ENCODE measurements at places on chromosomes 1 and 21. TPM values are rescaled to one million over a fixed set of nuclear protein-coding genes. Genes with fewer than 3 reads are reported as not detected.

GRCh38 chr1:81547261-81547911 lies 253.3 kb upstream of the ADGRL2 start:
- no peaks in the 10 kb centered on the region for H3K27me3 ChIP-seq
- H3K27ac ChIP-seq: peak overlapping the region; percentile 14
- H3K4me1 ChIP-seq: peaks cover 32% of the 10 kb centered on the region

DNA sequence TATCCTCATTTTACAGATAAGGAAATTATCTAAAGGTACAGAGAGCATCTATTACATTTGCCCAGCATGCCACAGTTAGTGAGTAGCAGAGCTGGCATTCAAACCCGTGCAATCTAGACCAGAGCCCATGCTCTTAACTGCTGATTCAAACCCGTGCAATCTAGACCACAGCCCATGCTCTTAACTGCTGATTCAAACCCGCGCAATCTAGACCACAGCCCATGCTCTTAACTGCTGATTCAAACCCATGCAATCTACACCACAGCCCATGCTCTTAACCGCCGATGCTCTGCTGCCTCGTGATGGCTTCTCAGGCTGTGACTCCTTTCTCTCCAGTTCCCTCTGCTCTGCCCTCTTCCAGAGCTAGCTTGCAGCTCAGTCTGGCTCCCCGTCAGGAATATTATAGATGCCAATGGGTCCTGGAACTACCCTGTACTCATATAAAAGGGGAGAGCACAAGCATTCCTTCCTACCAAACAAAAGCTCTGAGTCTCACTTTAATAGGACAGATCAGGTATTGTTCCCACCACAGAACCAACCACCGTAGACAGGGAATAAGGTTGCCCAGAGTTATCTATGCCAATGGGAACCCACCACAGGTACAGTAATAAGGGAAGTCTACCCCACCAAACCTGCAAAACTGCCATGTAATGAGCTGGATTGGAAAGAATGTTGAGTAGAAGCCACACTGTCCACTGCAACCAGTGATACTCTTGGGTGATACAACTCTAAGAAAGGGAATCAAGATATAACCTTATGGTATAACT lies 78.4 kb downstream of the SMYD3 start:
- H3K4me3 ChIP-seq: no peak overlapping the region
- DNase-seq: peak; percentile 40
- no peaks in the 10 kb centered on the region for H3K36me3 ChIP-seq
- peaks cover 10% of the 10 kb centered on the region for H3K4me1 ChIP-seq
- H3K27me3 ChIP-seq: no peaks in the 10 kb centered on the region

DNA sequence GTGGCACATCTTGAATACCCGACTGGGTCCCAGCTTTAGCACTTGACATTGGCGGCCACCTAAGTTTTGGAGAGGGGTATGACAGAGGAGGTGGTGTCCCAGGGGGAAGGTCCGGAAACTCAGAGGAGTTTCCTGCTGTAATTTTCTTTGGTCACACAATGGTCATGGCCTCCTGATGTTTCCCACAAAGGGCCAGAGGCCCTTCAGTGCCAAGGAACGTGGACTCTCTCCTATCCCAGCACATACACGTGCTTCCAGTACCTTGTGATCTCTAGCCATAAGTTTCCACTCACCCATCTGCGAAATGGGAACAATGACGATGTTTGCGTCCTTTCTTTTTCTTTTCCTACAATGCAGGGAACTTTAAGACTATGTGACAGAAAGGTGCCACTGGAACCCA lies 13.2 kb downstream of the CAPN2 start:
- H3K36me3 ChIP-seq: no peaks in the 10 kb centered on the region
- DNase-seq: no peak
- H3K27me3 ChIP-seq: no peaks in the 10 kb centered on the region
- peak overlapping the region; percentile 78 for H3K27ac ChIP-seq

- H3K27me3 ChIP-seq: no peaks in the 10 kb centered on the region
- H3K27ac ChIP-seq: no peak overlapping the region
- no peak overlapping the region for H3K4me3 ChIP-seq
- H3K4me1 ChIP-seq: no peaks in the 10 kb centered on the region
- no peak for DNase-seq
- no peaks in the 10 kb centered on the region for H3K36me3 ChIP-seq
Measured at GRCh38 chr1:196214866-196215265, 393.4 kb downstream of the KCNT2 start.

DNA sequence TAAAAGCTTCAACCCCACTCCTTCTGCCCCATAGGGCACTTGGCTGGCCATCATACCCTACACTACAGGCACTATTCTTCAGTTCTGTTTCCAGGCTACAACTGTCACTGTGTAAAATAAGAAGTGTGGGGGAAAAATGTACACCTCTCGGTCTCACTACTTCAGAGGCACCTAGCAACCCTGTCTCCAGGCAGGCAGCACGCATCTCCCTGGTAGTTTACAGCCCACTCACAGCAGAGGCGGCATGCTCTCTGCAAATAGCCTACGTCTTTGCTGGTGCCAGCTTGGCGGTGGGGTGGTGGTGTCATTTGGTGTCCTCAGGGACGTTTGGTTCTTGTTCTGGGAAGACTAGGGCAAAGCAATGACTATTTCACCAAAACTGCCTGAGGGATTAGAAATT lies 48.2 kb upstream of the BTG3 start:
- no peak overlapping the region for H3K4me3 ChIP-seq
- no peak for DNase-seq
- no peaks in the 10 kb centered on the region for H3K4me1 ChIP-seq
- H3K27me3 ChIP-seq: no peaks in the 10 kb centered on the region
- H3K27ac ChIP-seq: no peak overlapping the region

- H3K4me3 ChIP-seq: no peak overlapping the region
- no peaks in the 10 kb centered on the region for H3K4me1 ChIP-seq
- no peak overlapping the region for H3K27ac ChIP-seq
- no peak for DNase-seq
- no peaks in the 10 kb centered on the region for H3K27me3 ChIP-seq
Measured at GRCh38 chr1:230750576-230750975, 3.4 kb downstream of the CAPN9 start.

DNA sequence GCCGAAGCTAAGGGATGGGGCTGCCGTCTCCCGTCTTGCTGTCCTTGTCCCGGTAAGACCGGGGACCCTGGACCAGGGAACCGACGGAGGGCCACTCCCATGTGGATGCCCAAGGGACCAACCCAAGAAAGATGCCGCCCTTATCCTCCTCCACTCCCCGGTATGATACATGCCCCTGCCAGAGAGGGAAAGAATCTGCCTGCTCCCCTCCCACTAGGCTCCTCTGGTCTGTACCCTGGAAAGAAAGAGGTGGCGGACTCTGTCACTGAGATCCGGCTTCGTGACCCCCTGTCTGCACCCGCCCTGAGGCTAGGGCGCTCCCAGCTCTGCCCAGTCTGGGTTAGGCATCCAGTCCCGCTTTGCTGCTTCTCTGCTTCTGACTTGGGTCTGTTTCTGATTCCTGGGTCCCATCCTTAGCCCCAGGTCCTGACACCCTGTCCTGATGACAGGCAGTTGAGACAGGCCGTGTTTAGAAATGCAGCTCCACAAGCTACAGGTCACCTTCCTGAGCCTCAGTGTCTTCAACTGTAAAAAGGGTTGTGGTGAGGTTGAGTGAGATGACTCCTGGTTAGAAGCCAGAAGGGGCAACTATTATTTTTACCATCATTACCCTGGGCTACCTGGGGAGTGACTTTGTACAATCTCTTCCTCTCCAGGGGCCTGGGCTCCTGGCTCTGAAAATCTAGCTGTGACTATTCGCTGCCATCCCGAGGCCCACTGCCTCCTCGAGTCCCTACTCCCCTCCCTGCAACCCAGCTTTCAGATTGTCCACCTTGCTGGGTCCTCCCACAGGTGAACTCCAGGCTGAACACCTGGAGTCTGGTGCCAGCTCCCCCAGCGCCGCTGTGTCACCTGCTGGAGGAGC lies 3.7 kb downstream of the MATN1 start:
- H3K36me3 ChIP-seq: no peaks in the 10 kb centered on the region
- no peaks in the 10 kb centered on the region for H3K27me3 ChIP-seq
- peak overlapping the region; percentile 90 for H3K4me3 ChIP-seq
- peaks cover 18% of the 10 kb centered on the region for H3K4me1 ChIP-seq
- H3K27ac ChIP-seq: peak overlapping the region; percentile 93
- peak; percentile 57 for DNase-seq

DNA sequence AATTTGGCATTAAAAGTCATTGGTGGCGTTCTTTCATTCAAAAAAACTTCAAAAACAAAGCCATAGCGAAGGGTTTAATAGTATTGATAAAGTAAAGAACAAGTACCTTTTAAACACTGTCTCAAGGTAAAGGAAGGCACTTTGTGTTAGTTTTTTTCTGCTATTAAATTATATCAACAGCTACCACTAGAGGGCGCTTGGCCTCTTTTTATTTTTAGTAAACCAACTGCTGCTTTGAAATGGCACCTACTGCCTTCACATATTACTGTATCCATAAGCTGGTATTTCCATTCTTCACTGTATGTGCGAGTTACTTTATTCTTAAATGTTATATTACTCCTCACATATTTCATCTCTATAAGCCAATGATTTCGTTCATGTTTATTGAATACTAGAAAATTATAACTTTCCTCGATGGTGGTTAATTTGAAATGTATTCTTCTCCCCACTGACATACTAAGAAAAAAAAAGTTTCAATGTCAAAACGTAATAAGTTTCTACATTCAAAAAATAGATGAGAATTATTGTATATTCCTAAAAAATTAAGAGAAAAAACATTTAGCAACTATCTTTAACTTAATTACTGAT lies 125.7 kb upstream of the CXADR start:
- no peaks in the 10 kb centered on the region for H3K4me1 ChIP-seq
- no peak overlapping the region for H3K4me3 ChIP-seq
- no peaks in the 10 kb centered on the region for H3K27me3 ChIP-seq

- no peaks in the 10 kb centered on the region for H3K4me1 ChIP-seq
- no peaks in the 10 kb centered on the region for H3K36me3 ChIP-seq
- H3K27ac ChIP-seq: no peak overlapping the region
- H3K4me3 ChIP-seq: no peak overlapping the region
Measured at GRCh38 chr1:24022581-24023361, 42.6 kb upstream of the SRSF10 start.

DNA sequence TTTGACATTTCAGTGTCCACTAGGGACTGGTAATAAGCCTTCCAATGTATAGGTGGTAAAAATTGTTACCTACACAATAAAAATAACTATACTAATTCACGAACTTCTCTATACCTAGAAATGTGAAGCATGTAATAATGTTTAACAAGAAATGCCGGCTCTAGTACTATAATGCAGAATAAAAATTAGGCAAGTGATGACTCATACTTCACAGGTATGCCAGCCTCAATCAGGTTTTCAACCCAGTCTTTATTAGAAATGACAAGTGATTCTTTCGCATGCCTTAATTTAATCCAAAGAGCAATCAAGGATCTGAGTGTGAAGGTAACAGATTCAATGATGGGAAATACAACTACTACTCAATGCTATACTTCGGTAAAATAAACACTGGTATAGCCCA lies 134.9 kb downstream of the RERE start:
- no peaks in the 10 kb centered on the region for H3K36me3 ChIP-seq
- no peak overlapping the region for H3K4me3 ChIP-seq
- no peaks in the 10 kb centered on the region for H3K27me3 ChIP-seq
- DNase-seq: no peak
- peaks cover 9% of the 10 kb centered on the region for H3K4me1 ChIP-seq

DNA sequence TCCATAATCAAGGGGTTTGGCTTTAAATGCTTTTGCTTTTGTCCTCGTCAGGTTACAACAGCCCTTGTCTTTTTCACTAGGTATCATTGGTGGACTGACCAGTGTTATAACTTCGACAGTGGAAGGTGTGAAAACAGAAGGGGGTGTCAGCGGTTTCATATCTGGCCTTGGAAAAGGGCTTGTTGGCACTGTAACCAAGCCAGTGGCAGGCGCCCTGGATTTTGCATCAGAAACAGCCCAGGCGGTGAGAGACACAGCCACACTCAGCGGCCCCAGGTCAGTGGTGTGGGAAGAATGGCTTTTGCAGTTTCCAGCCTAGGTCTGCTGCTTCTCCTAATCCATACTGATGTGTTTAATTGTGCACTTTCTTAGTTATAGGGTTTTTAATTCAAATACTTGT lies 157.9 kb downstream of the DHRS3 start:
- no peaks in the 10 kb centered on the region for H3K27me3 ChIP-seq
- no peak for DNase-seq
- no peaks in the 10 kb centered on the region for H3K4me1 ChIP-seq
- peaks cover 3% of the 10 kb centered on the region for H3K36me3 ChIP-seq

GRCh38 chr1:33328817-33329216 lies 7.9 kb upstream of the A3GALT2 start:
- no peak overlapping the region for H3K4me3 ChIP-seq
- no peak for DNase-seq
- peaks cover 34% of the 10 kb centered on the region for H3K36me3 ChIP-seq
- H3K27me3 ChIP-seq: no peaks in the 10 kb centered on the region
- H3K27ac ChIP-seq: no peak overlapping the region

DNA sequence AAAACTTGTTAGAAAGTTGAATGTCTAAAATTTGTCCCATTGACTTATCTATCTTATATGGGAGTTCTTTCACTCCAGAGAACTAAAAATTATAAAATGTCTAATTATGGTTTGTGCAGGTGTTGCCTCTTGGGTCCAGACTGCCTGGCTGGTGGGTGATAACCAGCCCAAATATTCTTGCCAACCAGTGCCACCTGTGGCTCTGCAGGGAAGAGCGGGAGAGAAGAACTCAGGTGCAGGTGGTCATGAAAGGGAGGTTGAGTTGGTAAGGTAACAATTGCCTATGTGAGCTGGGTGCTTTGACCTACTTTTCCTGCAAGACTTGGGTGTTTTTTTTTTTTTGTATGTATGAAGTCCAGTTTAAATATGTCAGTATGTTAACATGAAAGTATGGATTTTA lies 10.2 kb downstream of the RPS6KC1 start:
- H3K4me1 ChIP-seq: no peaks in the 10 kb centered on the region
- DNase-seq: no peak
- H3K4me3 ChIP-seq: no peak overlapping the region
- H3K27ac ChIP-seq: no peak overlapping the region
- no peaks in the 10 kb centered on the region for H3K27me3 ChIP-seq

DNA sequence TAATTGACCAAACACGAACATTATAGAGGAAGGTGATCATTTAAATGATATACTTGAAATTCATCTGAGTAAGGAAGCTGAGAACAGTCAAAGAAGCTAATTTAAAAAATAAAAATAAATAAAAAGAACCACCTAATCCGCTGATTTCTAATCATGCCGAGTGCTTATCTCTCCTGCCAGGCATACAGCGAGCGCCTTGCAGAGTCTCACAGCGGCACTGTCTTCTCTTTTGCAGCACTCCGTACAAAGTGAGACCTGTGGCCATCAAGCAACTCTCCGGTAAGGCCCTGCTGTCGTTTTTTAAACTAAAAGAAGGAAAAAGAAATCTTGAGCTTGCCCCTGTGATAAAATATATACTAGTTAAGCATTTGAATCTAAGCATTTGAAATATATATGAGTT lies 45.3 kb downstream of the PDE9A start:
- no peak overlapping the region for H3K27ac ChIP-seq
- DNase-seq: no peak
- no peak overlapping the region for H3K4me3 ChIP-seq
- H3K36me3 ChIP-seq: no peaks in the 10 kb centered on the region
- peaks cover 7% of the 10 kb centered on the region for H3K27me3 ChIP-seq

GRCh38 chr1:163029901-163030300 lies 39.3 kb upstream of the RGS4 start:
- no peaks in the 10 kb centered on the region for H3K4me1 ChIP-seq
- no peaks in the 10 kb centered on the region for H3K27me3 ChIP-seq
- no peak overlapping the region for H3K4me3 ChIP-seq
- no peak for DNase-seq

- DNase-seq: no peak
- no peak overlapping the region for H3K4me3 ChIP-seq
- H3K27ac ChIP-seq: no peak overlapping the region
- H3K4me1 ChIP-seq: no peaks in the 10 kb centered on the region
Measured at GRCh38 chr21:46003575-46004007, 22.0 kb downstream of the COL6A1 start.

Gene BLACAT1
- 0.21 TPM for total RNA-seq

Gene ZBTB8A
- 2.7 TPM for total RNA-seq

Gene NR1I3
- total RNA-seq: not detected

Gene TNFSF4
- 10.4 TPM for total RNA-seq

Gene KIAA0040
- 29.2 TPM for total RNA-seq

Gene CFAP126
- total RNA-seq: not detected

Measured in GM12878 (cell line).